Fibroblast of skin of abdomen (primary cell): ENCODE measurements at places on chromosomes 5 and 9.

DNA sequence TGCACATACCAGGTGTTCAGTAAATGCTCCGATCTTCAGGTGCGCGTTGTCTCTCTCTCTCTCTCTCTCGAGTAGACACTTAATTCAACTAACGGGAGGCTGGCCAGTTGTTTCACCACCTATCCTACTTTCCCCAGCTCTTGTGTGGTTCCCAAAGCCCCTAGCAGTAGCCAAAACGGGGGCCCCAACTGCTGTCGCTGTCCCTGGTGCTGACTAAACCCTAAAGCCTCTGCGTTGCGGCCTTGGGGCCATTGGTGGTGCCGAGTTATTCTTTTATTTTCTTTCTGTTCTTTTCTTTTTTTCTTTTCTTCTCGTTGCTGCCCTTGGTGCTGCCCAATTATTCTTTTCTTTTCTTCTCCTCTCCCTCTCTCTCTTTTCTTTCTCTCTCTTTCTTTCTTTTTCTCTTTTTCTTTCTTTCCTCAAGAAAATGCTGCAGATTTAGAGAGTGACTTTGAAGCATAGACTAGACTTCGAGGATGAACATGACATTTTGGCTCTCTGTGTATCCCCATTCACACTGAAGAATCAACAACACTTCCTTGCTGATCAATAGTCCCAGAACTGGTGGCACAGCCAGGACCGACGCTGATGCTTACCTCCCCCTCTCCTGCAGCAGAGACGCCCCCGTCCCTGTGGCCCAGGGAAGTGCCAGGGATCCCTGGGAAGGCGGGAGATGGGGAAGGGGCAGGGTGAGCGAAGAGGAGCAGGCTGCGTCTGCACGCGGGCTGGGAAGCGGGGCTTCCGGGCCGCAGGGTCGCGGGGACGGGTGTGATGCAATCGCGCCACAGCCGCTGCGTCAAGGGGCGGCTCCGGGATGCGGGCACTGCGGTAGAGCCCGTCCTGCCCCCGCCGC lies at the start of gene FBLL1:
TSS of gene FBLL1 (plus strand) at position 785 of the 853 bp plus-strand sequence. CDS start 200 bp downstream, outside the sequence.
- DNase-seq: peak; percentile 34

DNA sequence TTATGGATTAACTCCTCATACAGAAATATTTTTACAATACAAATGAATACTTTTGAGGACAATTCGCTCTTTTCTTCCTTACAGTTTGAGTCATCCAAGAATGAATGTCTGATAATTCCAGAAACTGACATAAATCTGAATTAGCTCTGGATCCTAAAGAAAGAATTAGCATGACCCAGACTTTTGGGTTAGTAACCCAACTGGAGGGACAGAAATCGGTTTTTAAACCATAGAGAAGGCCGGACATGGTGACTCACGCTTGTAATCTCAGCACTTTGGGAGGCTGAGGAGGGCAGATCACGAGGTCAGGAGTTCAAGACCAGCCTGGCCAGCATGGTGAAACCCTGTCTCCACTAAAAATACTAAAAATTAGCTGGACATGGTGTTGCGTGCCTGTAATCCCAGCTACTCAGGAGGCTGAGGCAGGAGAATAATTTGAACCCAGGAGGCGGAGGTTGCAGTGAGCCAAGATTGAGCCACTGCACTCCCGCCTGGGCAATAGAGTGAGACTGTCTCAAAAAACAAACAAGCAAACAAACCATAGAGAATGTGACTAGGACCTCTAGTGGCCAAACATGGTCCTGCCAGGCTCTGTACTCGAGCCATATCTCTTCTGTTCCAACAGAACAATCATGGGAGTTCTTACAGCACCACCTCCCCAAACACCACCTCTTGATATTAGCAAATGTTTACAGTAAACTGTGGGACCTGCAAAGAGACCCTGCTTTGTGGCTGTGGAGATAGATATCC lies 44.8 kb downstream of the LURAP1L start:
- DNase-seq: peak; percentile 19

- DNase-seq: no peak
These were observed 37.5 kb upstream of the CDKN2AIPNL start for GRCh38 chr5:134449167-134449566.

- DNase-seq: no peak
These were observed 9.4 kb downstream of the ERAP2 start for GRCh38 chr5:96885518-96886338.

DNA sequence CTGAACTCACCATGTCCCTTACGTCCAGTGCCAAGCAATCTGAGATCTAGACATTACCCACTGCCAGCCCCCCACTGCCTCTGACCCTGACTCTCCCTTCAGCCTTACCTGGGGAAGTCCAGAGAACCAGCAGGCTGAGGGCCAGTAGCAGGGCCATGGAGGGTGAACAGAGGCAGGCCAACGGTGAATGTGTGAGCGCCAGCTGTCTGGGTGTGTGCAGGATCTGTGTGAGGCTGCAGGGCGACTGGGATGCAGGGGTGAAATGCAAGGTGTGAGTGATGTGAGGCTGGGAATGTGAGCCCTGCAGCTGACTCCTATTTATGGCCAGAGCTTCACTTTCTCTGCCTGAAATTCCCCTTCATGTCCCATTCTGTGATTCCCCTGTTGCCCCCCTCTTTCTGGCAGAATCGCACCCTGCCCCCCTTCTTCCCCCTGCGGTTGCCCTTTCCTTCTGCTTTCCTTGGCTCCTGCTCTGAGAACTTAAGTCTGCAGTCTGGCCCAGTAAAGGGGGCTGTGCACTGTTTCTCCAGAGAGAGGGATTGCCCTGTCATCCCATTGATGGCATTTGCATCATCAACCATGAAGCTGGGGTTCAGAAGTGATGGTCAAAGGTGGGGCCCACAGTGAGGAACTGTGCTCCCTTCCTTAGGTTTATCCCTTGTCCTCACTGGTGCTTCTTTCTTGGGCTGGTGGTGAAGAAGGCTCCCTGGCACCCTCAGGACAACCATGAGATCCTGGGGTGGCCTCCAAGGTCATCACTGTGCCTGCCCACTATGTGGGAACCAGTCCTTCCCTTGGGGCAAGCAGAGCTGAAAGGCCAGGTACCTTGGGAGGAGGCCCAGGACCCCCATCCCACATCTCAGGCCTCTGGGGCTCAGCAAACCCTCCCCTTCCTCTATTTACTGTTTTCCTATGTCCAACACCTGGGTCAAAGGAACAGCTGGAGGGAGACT lies at the start of gene CCL19:
TSS of gene CCL19 (minus strand) at position 294 of the 953 bp plus-strand sequence. CDS start at position 157, 137 bp downstream.
- DNase-seq: no peak

GRCh38 chr9:134441227-134442084 lies 115.2 kb downstream of the RXRA start:
- DNase-seq: no peak
